Daoy (cell line): ENCODE measurements at places on chromosomes 6 and 20. TPM values are rescaled to one million over a fixed set of nuclear protein-coding genes. Genes with fewer than 3 reads are reported as not detected.

Gene TTK
- total RNA-seq, result 153 and 180 TPM in 2 replicates

Gene STMN3
- total RNA-seq, result 18.5 and 23.3 TPM in 2 replicates

Gene SIRPB1
- 0.06 and 0.11 TPM in 2 replicates for total RNA-seq

Gene ME1
- 19.9 and 22.4 TPM in 2 replicates for total RNA-seq

Gene RIPPLY2
- total RNA-seq, result 5.1 and 5.4 TPM in 2 replicates

Gene SLC26A8
- not detected in 2 replicates for total RNA-seq
